ENCODE measurements at places on chromosomes 2 and 18. TPM values are rescaled to one million over a fixed set of nuclear protein-coding genes. Genes with fewer than 3 reads are reported as not detected.

Gene EFR3B
- 1.5 TPM for total RNA-seq

DNA sequence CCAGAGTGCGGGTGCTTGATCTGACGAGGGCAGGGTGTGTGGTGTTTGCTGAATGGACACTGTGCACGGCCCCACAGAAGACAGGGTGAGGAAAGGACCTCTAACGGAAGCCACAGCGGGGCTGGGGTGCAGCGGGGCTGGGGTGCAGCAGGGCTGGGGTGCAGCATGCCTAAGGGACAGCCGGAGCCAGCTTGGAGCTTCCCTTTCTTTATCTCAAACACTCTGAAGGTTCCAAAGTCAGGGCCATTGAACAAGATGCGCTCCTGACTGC lies 35.0 kb downstream of the PXDN start:
- no peak for DNase-seq
- H3K4me3 ChIP-seq: no peak overlapping the region
- H3K4me1 ChIP-seq: peaks cover 29% of the 10 kb centered on the region
- H3K27me3 ChIP-seq: no peaks in the 10 kb centered on the region

DNA sequence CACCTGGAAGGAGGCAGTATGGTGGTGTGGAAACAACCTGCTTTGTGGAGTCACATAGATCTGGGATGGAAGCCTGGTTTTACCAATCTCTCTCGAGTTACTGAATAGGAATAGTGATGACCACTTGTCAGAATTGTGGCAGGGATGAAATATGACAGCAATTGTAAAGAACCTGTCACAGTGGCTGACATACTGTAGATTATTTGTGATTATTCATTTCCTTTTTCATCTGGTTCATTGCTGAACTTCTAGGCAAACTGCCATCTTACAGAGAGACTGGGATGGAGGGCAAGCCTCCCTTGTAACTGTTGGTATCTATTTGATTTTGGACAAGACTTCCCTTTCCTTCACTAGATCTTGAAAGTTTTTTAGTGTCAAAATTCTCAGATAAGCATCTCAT lies 42.0 kb downstream of the FMNL2 start:
- no peaks in the 10 kb centered on the region for H3K36me3 ChIP-seq
- no peaks in the 10 kb centered on the region for H3K27me3 ChIP-seq
- DNase-seq: no peak

- DNase-seq: no peak
- no peak overlapping the region for H3K4me3 ChIP-seq
- no peaks in the 10 kb centered on the region for H3K36me3 ChIP-seq
- H3K4me1 ChIP-seq: peaks cover 31% of the 10 kb centered on the region
- H3K27ac ChIP-seq: no peak overlapping the region
These were observed 42.3 kb downstream of the SPRED2 start for GRCh38 chr2:65390134-65390533.

DNA sequence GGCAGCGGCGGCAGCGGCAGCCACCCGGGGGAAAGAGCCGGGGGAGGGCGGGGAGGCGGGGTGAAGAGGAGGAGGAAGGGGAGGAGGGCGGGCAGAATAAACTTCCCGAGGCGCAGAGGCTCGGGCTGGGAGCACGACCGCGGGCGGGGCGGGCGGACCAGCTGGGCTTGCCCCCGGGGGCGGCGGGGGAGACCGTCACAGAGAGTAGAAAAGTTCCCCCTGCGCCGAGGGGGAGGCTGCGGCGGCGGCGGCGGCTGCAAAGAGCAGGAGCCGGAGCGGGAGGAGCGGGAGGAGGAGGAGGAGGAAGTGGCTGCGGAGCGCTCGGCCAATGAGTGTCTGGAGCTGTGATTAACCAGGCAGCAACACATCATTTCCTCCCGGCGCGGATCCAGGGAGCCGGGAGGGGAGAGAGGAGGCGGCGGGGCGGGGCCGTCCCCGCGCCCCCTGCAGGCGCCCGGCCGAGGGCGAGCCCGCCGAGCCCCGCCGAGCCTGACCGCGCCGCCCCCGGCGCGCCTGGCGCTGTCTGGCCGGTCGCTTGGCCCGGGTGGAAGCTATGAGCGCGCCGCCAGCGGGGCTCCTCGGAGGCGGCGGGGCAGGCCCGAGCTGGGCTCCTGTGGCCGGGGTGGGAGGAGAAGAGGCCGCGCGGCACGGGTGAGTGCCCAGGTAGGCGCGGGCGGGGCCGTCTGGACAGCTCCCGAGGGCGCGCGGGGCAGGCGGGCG lies at the start of gene ACVR1:
Gene ACVR1 (minus strand): TSS at position 265 of the 720 bp plus-strand sequence. CDS start 76,837 bp downstream, outside the sequence.
- DNase-seq: peak; percentile 96
- no peaks in the 10 kb centered on the region for H3K36me3 ChIP-seq

GRCh38 chr18:5582849-5583681 lies 39.3 kb upstream of the EPB41L3 start:
- no peak for DNase-seq
- no peaks in the 10 kb centered on the region for H3K27me3 ChIP-seq
- no peaks in the 10 kb centered on the region for H3K36me3 ChIP-seq
- H3K27ac ChIP-seq: no peak overlapping the region

GRCh38 chr2:224934526-224935188 lies 107.6 kb downstream of the DOCK10 start:
- H3K36me3 ChIP-seq: no peaks in the 10 kb centered on the region
- no peak overlapping the region for H3K4me3 ChIP-seq
- no peaks in the 10 kb centered on the region for H3K27me3 ChIP-seq
- no peak overlapping the region for H3K27ac ChIP-seq
- peaks cover 19% of the 10 kb centered on the region for H3K4me1 ChIP-seq

GRCh38 chr2:198322275-198322674 lies 517.9 kb downstream of the PLCL1 start:
- no peak overlapping the region for H3K27ac ChIP-seq
- no peak for DNase-seq
- no peaks in the 10 kb centered on the region for H3K4me1 ChIP-seq
- peaks cover 20% of the 10 kb centered on the region for H3K27me3 ChIP-seq
- no peak overlapping the region for H3K4me3 ChIP-seq

DNA sequence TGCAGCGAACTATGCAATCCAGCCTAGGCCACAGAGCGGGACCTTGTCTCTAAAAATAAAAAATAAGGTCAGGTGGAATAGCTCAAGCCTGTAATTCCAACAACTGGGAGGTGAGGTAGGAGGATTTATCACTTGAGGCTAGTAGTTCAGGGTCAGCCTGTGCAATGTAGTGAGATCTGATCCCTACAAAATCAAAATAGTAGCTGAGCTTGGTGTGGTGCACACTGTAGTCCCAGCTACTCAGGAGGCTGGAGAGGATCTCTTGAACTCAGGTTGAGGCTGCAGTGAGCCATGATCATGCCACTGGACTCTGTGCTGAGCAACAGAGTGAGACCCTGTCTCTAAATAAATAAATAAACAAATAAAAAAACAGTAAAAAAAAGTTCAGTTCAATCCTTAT lies 5.7 kb downstream of the MBD5 start:
- H3K27me3 ChIP-seq: no peaks in the 10 kb centered on the region
- DNase-seq: no peak
- H3K36me3 ChIP-seq: no peaks in the 10 kb centered on the region

DNA sequence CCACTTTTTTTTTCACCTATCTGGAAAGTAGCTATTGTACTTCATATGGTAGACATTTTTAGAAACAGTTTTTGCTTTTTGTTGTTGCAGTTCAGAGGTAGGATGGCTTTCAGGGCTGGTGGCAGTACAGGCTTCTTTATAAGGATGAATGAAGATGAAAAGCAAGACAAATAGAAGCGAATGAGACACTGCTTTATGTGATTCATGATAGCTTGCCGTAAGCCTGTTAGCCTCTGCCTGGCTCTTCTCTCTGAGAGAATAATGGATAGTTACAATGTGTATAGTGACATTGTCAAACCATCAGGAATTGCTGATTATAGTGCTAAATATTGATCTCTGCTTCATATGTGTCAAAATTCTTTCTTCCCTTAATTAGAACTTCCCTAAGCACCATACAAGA lies 173.7 kb downstream of the NR4A2 start:
- no peak overlapping the region for H3K4me3 ChIP-seq
- DNase-seq: no peak
- H3K4me1 ChIP-seq: no peaks in the 10 kb centered on the region
- H3K27ac ChIP-seq: no peak overlapping the region
- no peaks in the 10 kb centered on the region for H3K27me3 ChIP-seq
- H3K36me3 ChIP-seq: no peaks in the 10 kb centered on the region

DNA sequence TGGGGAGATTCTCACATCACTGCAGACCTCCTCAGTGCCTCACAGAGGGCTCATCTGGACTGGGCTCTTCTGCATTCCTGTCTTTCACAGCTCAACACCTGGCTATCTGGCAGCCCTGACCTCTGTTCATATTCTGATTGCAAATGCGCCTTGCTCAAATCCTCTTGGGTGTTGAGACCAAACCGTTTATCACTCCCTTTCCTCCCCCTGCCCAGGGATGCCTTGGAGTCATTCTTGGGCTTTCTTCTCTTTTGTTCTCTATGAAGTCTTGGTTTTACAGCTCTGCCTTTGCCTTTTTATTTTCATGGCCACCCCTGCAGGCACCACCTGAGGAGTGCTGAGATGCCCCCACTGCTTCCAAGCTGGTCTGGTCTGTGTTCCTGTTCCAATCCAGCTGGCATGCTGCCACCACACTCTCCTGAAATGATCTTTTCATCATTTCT lies 26.3 kb downstream of the TUBB6 start:
- peaks cover 73% of the 10 kb centered on the region for H3K36me3 ChIP-seq
- no peak overlapping the region for H3K4me3 ChIP-seq
- H3K27me3 ChIP-seq: no peaks in the 10 kb centered on the region

Data from suprapubic skin (tissue), 4 donors.